ENCODE measurements at places on chromosomes 11 and 22.

DNA sequence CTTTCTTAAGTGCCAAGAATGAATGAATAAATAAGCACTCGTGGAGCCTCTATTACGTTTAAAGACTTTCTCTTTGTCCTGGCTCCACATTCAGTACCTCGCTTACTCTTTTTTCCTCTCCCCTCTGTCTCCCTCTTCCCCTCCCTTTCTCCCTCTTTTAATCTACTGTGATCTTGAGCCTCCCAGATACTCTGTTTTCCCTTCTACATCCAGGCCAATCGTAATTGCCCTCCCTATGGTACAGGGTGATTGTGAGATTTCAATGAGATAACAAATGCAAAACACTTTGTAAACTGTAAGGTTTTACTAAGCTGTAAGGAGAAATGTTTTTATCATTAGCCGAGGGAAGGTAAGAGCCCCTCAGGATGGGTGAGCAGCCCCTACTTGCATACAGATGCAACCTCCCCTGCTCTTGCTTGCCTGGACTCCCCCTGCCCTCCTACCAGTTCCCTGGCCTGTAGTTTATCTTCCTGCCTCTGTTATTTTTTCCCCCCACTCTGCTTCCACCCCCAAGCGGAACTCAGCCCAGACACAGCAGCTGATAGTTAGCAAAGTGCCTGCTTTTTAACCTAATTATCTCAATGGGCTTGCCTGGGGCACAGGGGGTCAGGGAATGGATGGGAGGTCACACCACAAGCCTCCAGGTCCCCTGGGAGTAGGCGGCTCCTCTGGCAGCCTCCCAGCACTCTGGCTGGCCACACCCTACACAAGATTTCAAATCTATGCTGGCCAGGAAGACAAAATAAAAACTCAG, 76.9 kb upstream of the CADM1 start:
- no peak for DNase-seq

DNA sequence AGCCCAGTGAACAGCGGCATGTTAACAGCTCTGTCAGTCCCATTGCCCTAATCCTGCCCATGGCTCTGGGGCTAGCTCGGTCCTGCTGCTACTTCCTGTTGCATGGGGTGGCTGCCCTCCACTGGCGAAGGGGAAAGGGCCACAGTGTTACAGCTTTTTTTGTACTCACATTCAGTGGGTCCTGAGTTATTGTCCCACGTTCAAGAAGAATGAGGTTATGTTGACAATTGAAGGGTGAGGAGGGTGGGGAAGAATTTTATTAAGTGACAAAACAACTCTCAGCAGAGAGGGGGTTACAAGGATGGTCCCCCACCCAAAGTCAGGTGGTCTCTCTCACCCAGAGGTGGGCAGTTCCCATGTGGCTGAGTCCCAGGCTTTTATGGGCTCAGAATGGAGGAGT, 17.7 kb upstream of the MS4A7 start:
- no peak for DNase-seq

DNA sequence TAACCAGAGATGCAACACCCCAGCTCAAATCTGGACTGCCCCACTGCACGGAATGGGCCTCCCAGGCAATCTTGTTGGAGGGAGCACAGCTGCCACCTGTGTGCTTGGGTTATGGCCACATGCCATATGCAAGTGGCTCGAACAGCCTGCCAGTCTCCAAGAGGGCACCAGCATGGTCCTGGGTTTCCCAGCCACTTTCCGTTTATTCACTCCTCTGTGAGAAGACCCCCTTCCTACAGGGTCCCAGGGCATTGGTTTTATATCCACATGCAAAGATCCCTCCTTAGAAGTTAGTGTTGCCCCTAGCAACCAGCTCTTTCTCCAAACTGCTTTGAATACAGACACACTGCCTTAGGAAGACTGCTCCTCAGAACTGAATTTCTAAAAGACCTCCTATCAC, 487.8 kb downstream of the BUD13 start:
- no peak for DNase-seq

- DNase-seq: no peak
These were observed 489.4 kb downstream of the KCNA4 start for GRCh38 chr11:29527391-29527936.

DNA sequence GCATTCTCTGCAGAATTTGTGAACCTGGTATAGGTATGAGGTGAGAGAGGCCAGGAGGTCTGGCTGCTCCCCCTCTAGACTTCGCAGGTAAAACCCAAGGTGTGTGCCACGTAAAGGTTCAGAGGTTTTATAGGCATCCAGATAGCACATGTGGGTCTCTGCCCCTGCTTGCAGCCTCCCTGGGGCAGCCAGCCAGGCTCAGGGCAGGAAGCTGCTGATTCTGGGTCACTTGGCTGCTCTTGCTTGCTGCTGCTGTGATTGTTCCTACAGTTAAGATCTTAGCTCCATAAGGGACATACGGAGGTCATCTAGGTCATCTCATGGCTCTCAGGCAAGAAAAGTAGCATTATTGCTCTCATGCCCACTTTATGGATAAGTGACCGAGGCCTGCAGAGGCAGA, 30.2 kb downstream of the ZBTB16 start:
- no peak for DNase-seq

DNA sequence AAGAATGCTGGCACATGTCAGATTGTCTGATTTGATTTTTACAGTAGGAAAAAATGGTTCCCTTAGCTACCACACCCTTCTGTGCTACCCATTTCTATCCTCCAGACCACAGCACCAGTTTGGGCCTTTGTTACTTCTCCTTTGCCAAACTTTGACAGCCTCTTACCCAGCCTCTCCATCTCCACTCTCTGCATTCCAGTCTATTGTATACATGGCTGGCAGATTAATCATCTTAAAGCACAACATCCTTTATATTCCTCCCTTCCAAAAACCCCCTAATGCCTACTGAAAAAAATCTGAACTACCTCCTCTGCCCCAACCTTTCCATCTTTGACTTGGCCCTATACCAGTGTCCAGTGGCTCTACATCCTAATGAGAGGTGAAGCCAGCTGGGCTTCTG, 10.8 kb upstream of the PANX1 start:
- DNase-seq: no peak

GRCh38 chr11:57513911-57514537, 1.5 kb downstream of the SLC43A1 start:
- no peak for DNase-seq

DNA sequence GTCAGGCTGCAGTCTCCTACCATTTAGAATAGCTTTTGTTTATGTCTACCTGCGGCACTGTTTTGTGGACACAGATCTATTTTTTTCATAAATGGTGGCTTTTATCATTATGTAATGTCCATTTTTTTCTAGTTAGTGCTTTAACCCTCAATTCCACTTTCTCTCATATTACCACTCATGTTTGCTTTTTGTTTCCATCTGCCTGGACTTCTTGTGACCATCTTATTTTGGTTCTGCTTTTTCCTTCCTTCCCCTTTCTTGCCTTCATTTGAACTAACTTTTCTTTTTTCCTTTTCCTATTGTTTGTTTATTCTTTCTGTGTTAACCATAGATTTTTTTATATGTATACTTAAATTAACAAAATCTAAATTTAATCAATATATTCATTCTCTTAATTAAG, 98.5 kb upstream of the SLC22A12 start:
- no peak for DNase-seq

DNA sequence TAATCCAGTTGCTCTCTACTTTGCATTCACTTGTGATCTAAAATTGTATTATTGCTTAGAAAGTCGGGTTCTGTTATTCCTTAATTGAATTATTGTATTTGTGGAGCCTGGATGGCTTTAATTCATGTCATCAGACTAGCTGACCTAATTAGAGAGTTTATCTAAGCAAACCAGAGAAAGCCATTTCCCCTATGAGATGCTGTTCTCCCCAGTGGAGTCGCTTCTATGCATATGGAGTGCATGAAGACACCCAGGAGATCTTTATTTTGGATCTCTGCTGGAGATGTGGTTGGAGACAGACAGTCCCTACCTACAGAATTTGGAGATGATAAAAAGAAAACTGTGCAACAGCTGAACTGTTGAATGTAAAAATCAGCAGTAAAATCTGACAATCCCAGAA, 45.2 kb upstream of the MYO18B start:
- DNase-seq: no peak

- no peak for DNase-seq
These were observed 41.4 kb downstream of the AMPD3 start for GRCh38 chr11:10496296-10496936.

- DNase-seq: no peak
These were observed 27.9 kb upstream of the RASL10A start for GRCh38 chr22:29343313-29343805.

- DNase-seq: no peak
These were observed 52.2 kb downstream of the PRDM10 start for GRCh38 chr11:129950101-129951091.

DNA sequence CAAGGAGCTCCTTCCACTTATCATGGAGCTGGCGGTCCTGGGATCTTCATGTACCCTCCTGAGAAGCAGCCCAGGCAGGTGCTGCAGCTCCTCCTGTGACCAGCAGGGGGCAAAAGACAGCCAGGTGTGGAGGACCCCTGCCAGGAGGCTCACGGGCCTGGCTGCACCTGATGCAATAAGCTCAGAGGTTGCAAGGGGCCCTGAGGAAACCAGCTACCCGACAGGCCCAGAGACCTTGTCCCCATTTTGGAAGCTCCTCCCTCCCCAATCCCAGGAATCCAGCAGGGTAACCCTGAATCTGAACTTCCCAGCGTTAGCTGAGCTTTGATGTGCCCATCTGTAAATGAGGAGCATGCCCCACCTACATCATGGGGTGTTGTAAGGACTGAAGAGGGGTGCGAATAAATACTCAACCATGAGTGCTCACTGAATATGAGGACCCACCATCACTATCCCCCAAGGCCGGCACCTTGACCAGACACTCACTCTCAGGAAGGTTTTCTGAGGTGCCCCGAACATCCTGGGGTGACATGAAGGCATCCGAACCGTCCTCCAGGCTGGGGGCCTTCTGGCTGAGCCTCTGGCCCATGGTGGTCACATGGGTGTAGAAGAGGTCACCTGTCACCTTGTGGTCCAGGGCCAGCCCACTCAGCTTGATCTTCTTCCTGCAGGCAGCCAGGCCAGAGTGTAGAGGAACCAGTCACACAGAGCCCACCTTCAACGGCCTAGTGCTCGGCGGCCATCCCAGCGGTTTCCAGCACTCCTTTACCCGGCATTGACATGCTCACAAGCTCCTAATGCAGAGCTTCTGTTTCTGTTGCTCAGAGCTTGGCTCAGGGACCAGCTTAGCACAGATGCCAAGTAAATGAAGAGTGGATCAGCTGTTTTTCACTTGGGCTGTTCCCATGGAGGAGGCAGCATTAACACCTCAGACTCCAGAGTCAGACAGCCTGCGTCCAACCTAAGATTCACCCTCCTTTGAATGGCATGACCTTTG, 21.7 kb downstream of the SLC43A1 start:
- DNase-seq: peak; percentile 64

- no peak for DNase-seq
These were observed 2.4 kb upstream of the UVRAG start for GRCh38 chr11:75812542-75813040.

DNA sequence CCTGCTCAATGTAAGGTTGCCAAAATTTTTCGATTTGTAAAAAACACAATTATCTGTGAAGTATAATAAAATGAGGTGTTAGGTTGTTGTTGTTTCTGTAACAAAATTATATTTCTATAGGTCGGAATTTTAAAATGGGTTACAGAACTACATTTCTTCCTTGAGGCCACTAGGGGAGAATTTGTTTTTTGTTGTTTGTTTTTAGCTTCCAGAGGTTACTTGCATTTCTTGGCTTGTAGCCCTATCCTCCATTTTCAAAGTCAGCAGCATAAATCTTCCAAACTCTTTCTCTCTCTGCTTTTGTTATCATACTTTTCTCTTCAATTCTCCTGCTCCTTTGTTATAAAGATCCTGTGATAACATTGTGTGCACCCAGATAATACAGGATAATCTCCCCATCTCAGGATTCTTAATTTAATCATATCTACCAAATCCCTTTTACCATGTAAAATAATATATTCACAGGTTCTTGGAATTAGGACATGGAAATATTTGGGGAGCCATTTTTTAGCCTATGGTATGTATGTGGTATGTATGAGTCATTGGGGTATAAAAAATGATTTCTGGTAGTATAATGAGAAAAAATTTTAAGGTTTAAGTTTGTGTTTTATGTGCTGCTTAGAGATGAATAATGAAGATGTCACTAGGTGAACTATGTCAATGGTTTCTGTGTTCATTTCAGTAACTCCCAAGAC, 9.4 kb upstream of the PATL1 start:
- no peak for DNase-seq

DNA sequence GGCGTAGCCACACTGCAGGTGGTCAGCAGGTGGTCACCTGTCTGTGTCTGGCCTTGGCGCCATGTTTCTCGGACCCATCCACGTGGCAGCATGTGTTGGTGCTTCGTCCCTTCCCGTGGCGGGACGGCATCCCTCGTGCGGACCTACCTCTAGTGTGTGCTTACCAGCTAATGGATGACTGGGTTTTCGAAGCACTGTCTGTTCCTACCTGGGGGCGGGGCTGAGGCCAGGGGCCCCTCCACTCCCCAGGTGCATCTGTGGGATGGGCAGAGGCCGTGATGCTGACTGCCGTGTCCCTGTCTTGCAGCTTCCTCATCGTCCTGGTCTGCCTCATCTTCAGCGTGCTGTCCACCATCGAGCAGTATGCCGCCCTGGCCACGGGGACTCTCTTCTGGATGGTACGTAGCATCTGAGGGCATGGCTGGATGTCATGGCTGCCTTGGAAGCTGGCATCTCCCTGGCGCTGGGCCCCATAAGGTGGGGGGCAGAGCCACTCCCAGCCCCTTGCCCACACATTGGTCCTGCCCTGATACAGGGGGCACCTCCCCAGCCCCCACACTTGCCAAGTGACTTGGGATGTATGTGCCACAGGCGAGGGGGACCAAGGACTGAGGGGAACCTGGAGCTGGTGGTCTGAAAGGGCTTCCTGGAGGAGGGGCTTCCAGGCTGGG, 82.9 kb downstream of the KCNQ1 start:
- DNase-seq: no peak

DNA sequence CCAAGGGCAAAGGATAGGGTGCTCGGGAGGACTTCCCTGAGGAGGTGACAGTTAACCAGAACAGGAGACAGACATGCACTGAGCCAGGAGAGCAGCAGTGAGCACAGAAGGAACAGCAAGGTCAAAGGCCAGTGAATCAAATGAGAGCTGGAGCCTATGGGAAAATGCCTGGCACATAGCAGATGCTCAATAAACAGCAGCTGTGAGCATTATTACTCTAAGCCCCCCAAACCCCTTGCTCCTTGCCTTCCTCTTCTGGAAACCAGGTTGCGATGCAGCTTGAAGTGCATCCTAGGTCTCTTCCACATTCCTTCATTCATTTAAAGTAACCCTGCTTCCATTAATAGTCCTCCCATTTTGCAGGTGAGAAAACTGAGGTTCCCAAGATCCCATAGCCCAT, 13.0 kb downstream of the ELFN2 start:
- DNase-seq: no peak

All from stimulated activated CD8-positive, alpha-beta memory T cell treated with anti-CD3 and anti-CD28 coated beads, Interleukin-4, amount 100 ng/mL, for 4 hours (primary cell).